ENCODE measurements at places on chromosomes 11 and 22.

DNA sequence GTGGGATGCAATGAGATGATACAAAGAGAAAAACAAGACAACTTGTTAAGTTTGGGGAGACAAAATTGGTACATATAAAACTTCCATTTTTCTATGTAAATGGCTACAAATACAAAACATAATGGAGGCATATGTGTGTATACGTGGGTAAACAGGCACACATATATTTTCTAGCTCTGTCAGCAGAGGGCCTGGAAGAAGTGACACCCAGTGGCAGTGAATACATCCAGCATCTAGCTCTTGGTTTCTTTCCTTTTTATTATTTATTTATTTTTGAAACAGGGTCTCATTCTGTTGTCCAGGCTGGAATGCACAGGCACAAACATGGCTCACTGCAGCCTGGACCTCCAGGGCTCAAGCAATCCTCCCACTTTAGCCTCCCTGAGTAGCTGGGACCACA lies 5.0 kb upstream of the RASL10A start:
- DNase-seq, result no peak

- no peak for DNase-seq
Measured at GRCh38 chr22:30078320-30079311, 1.6 kb upstream of the HORMAD2 start.

DNA sequence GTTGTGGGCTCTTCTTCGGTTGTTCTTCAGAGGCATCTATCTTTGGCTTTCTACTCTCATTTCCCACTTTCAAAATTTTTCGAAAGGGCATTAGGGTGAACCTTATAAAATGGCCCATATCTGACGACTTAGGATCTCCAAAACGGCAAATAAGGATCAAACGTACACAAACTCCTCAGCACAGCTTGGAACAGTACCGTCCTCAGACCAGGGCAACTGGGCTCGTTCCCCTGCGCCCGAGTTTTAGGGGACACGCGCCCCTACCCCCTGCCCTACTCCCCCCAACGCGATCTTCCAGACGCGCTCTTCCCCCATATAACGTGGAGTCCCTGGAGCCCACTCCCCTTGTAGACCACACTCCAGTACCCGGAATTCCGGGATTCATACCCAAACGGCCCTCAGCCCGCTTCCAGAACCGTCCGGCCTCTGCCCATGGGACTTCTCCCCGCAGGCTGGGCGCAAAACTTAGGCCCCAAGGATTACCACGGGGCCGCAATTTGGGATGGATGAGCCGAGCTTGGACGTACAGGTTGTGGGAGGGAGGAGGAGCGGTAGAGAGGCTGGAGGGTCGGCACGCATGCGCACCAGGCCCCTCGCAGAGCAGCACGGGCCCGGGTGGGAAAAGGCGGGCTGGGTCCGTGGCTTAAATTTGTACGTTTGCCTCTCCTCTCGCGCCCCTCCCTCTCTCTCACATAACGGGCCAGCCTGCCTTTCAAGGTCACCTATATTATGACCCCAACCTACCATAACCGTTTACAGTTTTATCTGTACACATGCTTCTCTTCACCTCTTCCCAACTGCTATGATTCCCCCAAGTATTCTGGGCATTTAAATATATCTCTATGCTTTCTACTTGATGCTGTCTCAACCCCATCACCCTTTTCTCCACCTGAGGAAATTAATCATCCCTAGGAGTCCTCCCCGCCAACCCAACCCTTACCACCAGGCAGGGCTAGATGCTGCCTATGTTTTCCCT lies 3.4 kb downstream of the CCDC89 start:
- DNase-seq, result peak; percentile 79

- DNase-seq, result no peak
Measured at GRCh38 chr11:9008011-9008550, 4.3 kb upstream of the NRIP3 start.

GRCh38 chr11:94193288-94193687 lies 64.6 kb downstream of the PANX1 start:
- peak; percentile 59 for DNase-seq

DNA sequence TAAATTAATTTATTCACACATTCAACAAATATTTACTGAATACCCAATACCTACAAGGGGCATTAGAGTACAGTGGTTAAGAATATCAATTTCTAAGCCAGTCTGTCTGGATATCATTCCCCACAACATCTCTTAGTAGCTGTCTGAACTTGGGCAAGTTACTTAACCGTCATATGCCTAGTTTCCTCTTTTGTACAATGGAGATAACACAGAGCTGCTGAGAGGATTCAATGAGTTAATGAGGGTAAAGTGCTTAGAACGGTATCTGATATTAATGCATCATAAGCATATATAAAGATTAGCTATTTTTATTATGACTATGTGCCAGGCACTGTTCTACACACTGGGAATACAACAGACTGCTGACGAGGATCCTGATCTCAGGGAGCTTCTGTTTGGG lies 116.4 kb downstream of the APOL5 start:
- DNase-seq, result no peak

DNA sequence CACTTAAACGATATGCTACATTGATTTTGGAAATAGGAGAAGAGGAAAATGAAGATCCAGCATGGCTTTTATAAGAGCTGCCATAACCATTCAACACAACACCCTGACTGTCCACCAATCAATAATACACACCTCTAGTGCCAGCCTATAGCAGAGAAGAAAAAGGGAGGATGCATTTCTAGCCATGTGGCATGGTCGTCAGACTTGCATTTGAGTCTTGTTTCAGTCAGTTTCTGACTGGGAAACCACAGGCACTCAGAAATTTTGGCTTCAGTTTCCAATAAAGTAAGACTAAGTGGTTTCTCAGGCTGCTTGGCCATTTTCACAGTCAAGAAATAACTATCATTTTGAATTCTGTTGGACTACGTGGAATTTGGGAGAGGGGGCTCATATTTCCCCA lies 523.5 kb upstream of the LRRC4C start:
- no peak for DNase-seq

DNA sequence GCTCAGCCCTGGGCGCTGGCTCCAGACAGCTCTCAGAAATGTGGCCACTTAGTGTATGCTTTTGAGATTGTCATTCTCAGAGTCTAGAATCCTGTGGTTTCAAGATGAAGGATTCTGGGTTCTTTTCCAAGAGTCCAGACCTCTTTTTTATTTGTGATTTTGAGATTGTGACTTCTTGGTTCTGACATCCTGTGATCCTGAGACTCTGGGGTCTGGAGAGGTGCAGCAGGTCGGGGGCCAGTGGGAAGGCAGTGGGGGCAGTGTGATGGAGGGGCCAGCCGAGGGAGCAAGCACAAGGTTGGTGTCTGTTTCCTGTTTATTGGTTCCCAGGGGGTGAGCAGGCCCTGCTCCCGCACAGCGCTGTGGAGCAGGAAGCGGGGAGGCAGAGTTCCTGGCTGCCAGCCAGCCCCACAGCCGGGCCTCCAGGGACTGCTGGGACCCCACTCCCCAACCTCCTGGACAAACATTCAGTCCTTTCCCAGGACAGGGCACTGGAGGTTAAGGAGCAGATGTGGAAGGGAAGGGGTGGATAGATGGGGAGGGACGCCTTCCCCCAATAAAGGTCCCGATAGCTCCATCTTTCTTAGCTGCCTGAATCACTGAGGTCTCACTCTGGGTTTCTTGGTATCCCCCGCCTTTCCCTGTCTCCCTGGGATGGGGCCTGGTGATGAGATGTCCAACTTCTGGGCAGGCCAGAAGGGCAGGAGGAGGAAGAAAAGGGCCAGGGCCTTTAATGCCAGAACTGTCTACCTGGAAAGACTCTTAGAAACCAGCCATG lies 13.7 kb downstream of the ARHGEF17 start:
- no peak for DNase-seq
